GM12864 (cell line): ENCODE measurements at places on chromosomes 16 and 17.

DNA sequence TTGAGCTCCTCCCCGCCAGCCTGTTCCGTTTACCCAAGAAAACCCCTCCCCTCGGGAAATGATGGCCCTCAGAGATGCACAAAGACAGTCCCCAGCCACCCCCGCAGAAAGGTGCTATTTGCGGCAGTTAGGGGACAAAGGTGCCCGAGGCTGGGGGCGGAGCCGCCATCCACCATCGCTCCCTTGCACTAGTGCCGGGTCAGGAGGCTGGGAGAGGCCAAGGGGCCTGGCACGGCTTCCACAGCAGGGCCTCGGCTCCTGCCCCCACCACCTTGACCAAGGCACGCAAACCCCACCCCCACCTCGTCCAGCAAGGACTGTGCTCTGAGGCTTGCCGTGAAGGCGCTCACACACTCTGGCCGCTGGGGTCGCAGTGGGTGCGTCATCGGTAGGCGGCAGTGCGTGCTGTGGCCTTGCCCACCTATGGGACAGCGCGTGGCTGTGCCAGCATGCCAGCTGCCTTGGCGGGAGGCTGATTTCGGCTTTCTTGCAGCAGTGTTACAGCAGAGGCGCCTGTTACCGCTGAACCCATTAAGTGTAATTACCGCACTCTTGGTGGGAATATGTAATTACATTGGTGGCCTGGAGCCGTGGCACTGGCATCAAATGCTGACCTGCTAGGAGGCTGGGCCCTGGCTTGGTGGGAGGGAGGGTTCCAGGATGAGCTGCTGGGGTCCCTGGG, 31.8 kb downstream of the TPSG1 start:
- no peak for DNase-seq

GRCh38 chr17:78808163-78808562, 26.1 kb upstream of the CYTH1 start:
- DNase-seq, result no peak

GRCh38 chr17:17950806-17951205, 21.4 kb downstream of the TOM1L2 start:
- no peak for DNase-seq

DNA sequence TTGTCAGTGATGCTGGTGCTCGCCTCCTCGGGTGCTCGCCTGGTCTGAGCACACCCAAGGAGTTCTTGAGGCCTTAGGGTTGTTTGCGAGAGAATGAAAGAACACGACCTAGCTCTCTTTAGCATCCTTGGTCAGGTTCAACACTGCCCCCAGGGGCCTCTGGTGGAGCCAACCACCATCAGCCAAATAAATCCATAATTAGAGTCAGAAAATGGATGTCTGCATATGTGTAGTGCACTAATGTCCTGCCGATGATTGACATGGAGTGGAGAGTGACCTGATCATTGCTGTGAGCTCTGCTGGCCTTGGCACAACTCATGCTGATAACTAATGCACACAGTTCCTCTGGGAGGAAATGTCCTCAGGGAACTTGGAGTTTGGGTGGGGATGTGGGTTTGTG, 8.2 kb upstream of the STH start:
- DNase-seq, result no peak

DNA sequence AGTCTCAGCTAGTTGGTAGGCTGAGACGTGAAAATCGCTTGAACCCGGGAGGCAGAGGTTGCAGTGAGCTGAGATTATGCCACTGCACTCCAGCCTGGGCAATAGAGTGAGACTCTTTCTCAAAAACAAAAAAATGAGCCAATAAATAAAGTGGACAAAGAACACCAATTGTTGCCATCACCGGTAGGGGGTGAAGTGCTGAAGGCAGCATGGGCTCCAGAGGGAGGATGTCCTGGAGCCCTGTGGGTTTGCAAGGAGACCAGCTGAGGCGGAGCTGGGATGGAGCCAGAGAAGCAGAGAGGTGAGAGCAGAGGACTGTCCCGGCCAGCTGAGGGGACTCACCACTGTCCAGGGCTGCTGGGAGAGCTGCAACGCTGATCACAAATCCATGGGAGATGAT, 13.8 kb downstream of the CHST6 start:
- DNase-seq, result no peak

DNA sequence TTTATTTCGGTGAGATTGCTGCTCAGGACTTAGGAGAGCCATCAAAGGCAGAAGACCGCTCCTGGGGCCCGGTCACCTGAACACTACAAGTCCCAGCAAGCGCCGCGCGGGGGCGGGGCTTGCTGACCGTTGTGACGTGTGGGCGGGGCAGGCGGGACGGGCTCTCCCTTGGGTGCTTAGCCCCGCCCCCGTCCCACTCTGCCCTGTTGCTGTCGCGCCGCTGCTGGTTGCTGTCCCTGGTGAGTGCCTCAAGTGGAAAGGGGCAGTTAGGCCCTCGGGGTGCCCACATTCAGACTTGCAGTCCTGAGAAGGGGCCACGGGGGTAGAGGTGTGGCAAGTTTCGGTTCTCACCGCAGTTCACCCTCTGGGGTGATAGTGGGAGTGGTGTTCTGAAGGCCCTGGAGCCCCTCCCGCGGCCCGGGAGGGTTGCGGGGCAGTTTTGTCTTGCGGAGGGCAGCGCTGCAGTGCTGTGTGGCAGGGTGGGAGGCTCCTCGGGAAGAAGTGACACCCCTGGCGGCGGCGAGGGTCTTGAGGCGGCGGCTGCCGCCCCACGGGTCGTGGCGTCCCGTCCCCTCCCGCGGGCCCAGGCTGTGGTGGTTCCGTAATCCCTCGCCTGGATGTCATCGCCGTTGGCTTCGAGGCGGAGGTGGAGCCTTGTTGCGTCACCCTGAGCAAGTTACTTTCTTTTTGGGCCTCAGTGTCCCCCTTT, at the start of gene CALCOCO2:
Gene CALCOCO2 (plus strand): TSS at position 196 of the 709 bp plus-strand sequence. CDS start 10,673 bp downstream, outside the sequence.
- peak; percentile 75 for DNase-seq

- no peak for DNase-seq
Measured at GRCh38 chr17:74514632-74515334, 16.5 kb downstream of the CD300LB start.

GRCh38 chr16:11705311-11706025, 37.2 kb downstream of the TXNDC11 start:
- DNase-seq, result no peak

DNA sequence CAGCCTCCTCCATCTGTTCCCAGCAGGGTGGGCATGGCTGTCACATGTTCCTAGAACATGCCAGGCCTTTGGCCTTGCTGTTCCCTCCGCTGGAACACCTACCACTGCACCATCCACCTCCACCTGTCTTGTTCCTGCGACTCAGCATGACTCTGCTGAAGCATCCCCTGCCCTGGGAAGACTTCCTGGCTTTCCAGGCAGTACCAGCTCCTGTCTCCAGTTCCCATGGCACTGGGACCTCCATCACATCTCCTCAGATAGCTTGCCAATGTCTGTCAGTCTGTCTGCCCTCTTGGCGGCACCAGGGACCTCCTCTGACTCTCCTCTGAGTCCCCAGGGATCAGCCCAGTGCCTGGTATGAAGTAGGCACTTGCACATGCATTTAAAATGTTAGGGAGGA, 15.7 kb downstream of the PDP2 start:
- DNase-seq, result no peak

- DNase-seq, result no peak
Measured at GRCh38 chr17:66733759-66734158, 101.2 kb upstream of the CACNG5 start.

DNA sequence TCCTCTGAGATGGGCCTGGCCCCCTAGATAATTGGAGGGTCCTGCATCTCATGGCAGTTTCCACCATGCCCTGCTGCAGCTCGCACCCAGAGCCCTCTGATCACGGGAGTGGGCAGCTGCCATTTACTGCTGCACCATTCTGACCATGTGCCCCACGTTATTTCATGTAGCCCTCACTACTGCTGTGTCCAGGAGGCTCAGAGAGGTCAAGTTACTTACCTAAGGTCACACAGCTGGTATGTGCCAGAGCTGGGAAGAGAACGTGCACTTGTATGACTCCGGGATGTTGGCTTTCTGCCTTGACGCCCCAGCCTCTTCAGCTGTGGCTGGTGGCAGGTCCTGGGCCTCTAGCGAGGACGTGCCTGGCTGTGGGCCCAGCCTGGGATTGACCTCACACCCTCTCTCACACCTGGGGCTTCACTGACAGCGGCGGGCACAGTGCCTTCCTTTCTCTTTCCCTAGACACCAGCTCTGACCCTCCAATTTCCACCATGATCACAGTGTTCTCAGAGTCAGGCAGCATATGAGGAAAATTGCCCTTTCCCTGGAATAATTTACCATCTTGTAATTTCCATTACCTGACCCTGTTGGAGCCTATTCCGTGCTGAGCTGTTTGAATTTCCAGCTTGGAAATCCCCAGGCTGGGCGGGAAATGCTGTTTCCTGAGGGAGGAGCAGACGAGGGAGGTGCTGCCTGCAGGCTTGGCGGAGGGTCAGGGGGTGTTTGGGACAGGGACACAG, 18.5 kb upstream of the DOC2B start:
- DNase-seq, result no peak

- DNase-seq, result no peak
Measured at GRCh38 chr17:80703142-80703478, 158.5 kb downstream of the RPTOR start.

- DNase-seq, result no peak
Measured at GRCh38 chr16:5709889-5710288, 612.3 kb upstream of the EEF2KMT start.

GRCh38 chr16:57607676-57608461, 20.6 kb upstream of the ADGRG1 start:
- DNase-seq, result no peak

DNA sequence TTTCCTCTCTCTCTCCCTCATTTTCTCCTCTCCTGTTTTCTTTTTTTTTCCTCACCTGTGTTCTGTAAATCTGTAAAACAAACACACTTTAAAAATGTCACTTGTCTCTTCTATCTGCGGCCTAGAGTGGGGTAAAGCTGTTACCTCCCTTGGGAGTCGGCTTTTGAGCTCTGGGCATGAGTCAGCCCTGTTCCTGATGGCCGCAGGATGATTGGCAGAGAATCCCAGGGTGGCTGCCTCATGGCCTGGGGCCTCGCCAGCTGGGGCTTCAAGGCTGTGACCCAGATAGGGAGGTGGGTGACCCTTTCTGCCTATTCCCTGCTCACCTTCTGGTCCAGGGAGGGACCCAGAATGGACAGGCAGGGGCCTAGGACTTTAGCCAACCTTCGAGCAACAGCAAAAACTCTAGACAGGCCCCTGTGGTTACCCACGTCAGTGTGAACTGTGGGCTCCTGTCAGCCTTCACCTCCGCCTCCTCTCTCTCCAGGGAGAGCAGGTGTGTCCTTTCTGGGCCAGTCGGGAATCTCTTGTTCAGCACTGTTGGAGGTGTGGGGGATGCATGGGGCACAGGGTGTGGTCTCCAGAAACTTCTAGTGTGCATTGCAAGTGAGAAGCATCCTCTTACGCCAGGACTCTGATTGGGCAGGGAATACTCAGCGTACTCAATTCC, 87.4 kb downstream of the RAP1GAP2 start:
- no peak for DNase-seq

- no peak for DNase-seq
Measured at GRCh38 chr17:77033892-77034404, 106.8 kb upstream of the SEC14L1 start.

DNA sequence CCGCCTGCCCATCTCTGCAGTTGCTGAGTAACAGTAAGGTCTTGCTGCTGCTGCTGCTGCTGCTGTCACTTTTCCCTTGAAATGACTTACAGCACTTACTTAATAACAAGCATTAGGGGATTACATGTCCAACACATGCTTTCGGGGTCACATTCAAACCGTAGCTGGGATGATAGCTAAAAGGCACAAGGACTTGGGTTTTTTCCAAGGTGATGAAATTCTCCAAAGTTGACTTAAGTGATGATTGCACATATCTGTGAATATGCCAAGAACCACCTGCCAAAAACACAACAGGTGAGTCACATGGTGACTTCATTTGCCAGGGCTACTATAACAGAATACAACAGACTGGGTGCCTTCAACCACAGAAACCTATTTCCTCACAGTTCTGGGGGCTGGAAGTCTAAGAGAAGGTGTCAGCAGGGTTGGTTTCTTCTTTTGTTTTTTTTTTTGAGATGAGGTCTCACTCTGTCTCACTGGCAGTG, 121.9 kb upstream of the TNRC6C start:
- DNase-seq, result no peak

- DNase-seq, result no peak
Measured at GRCh38 chr17:7363311-7363710, 8.4 kb downstream of the TMEM95 start.

GRCh38 chr16:86457501-86458148, 52.7 kb upstream of the FOXF1 start:
- DNase-seq, result no peak

DNA sequence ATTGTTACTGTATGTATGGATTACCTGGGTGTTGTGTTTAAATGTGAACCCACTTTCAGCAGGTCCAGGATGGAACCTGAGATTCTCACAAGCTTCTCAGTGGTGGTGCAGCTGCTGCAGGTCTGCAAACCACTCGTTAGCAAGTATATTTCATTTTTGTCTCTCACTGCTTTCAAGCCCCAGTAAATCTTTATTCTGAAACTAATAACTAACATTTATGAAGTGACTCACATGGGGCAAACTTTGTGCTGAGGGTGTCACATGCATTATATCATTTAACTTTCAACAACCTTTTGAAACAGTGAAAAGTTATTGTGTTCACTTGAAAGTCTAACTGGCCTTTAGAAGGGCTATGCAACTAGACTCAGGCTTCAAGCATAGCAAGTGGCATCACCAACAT, 98.9 kb upstream of the DYNLRB2 start:
- no peak for DNase-seq

DNA sequence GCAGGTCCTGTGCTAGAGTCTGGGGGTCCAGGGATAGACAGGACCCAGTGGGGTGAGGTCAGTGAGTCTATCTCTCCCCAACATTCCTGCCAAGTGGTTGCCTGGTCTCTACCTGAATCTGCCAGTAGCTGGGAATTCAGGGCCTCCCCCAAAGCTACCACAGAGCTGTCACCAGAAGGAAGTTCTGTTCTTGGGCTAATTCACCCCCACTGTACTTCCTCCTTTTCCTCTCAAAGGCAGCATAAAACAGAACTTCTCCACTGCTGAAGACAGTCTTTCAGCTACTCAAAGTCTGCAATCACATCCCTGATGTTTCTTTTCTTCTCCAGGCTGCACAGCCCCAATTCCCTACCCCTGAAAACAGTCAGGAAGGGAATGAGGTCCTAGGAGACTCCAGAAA, 8.7 kb downstream of the CAMTA2 start:
- DNase-seq, result no peak

DNA sequence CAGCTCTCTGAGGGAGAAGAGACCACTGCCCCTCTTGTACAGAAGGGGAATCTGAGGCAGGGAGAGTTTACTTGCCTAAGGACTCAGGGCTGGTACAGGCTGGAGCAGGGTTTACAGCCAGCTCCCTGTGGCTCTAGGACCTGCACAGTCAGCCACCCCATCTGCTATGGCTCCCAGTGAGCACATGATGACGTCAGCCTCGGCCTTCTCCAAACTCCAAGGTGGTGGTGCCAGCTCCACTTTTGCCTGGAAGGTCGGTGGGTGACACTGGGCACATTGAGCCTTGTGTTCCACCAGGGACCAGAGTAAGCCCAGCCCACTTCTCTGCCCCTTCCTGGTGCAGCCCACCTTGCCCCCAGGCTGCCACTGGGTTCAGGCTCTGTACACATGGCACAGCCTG, 202.2 kb downstream of the ENGASE start:
- no peak for DNase-seq

- DNase-seq, result no peak
Measured at GRCh38 chr17:57294629-57295501, 38.5 kb downstream of the MSI2 start.
